Chondrocyte (in vitro differentiated cells): ENCODE measurements at places on chromosomes 4 and X. TPM values are rescaled to one million over a fixed set of nuclear protein-coding genes. Genes with fewer than 3 reads are reported as not detected.

The UGT2B10 gene
- not detected in 3 replicates for total RNA-seq

The AADAT gene
- 9.8 to 13.2 TPM (median 12.3 TPM) in 3 replicates for total RNA-seq

The NXF2 gene
- not detected in 3 replicates for total RNA-seq

The ZFYVE28 gene
- 1.3 to 3.3 TPM (median 2.8 TPM) in 3 replicates for total RNA-seq

The ATP6AP2 gene
- total RNA-seq, result 149 to 165 TPM (median 163 TPM) in 3 replicates

The MAGEA8 gene
- not detected in 3 replicates for total RNA-seq

The MXD4 gene
- total RNA-seq, result 80.3 to 114 TPM (median 82.7 TPM) in 3 replicates

The GUCY1B1 gene
- total RNA-seq, result 13.7 to 21.5 TPM (median 20.5 TPM) in 3 replicates

The S100P gene
- total RNA-seq, result 0.95 to 1.1 TPM in 2 of 3 replicates, not detected in the other

The TBCK gene
- 26.0 to 38.3 TPM (median 28.2 TPM) in 3 replicates for total RNA-seq

The HAUS3 gene
- 8.6 to 12.5 TPM (median 10.0 TPM) in 3 replicates for total RNA-seq

The HSD17B11 gene
- 10.3 to 12.9 TPM (median 11.3 TPM) in 3 replicates for total RNA-seq

The TECRL gene
- not detected in 3 replicates for total RNA-seq

The TLR6 gene
- total RNA-seq, result 2.0 to 2.9 TPM (median 2.6 TPM) in 3 replicates

The PAGE2 gene
- not detected in 3 replicates for total RNA-seq

The FRMPD3 gene
- 0.07 TPM in 2 of 3 replicates, not detected in the other for total RNA-seq

The SPIN2A gene
- 0.54 to 2.3 TPM (median 1.0 TPM) in 3 replicates for total RNA-seq

The DCHS2 gene
- 0.39 TPM in 1 of 3 replicates, not detected in the others for total RNA-seq

The SPINK2 gene
- not detected in 3 replicates for total RNA-seq

The SERTM2 gene
- not detected in 3 replicates for total RNA-seq

The FGFRL1 gene
- total RNA-seq, result 70.4 to 76.3 TPM (median 75.7 TPM) in 3 replicates

The DGKK gene
- total RNA-seq, result not detected in 3 replicates

The HSFX4 gene
- total RNA-seq, result not detected in 3 replicates

The DCAF12L2 gene
- 0.19 TPM in 1 of 3 replicates, not detected in the others for total RNA-seq

The TSC22D3 gene
- total RNA-seq, result 191 to 199 TPM (median 199 TPM) in 3 replicates

The HEPH gene
- total RNA-seq, result 0.50 to 9.0 TPM (median 0.59 TPM) in 3 replicates

The OPHN1 gene
- total RNA-seq, result 6.0 to 9.2 TPM (median 6.1 TPM) in 3 replicates

The PLP1 gene
- 0.77 to 1.2 TPM (median 1.1 TPM) in 3 replicates for total RNA-seq

The MAOB gene
- 0.36 to 3.2 TPM (median 2.9 TPM) in 3 replicates for total RNA-seq

The C4orf36 gene
- 0.60 TPM in 1 of 3 replicates, not detected in the others for total RNA-seq

The CCNG2 gene
- total RNA-seq, result 42.4 to 52.5 TPM (median 48.1 TPM) in 3 replicates

The BANK1 gene
- 0.65 to 1.8 TPM (median 0.72 TPM) in 3 replicates for total RNA-seq

The PAGE4 gene
- total RNA-seq, result not detected in 3 replicates

The CCNB3 gene
- 0.59 to 1.6 TPM (median 0.89 TPM) in 3 replicates for total RNA-seq
